ENCODE measurements at places on chromosomes 5 and 9.
A peak's percentile ranks its signal among the peaks of the same experiment; 100 is the strongest.

DNA sequence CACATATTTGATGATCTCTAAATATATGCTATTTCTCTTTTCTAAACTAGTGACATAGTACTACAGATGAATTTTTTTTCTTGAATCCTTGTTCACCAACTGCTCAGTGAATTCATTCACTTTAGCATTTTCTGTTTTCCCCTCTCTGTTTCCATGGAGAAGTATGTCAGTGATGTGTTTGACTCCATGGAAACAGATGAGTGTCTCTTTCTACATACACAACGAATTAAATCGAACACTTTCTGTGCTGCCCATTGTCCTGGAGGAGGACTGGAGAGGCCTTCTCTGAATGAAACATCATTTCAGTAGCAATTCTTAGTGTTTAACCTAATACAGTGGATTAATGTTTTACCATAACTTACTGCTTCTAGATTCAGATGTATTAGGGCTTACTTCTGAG is 9.5 kb downstream of the INVS start:
- no peak for DNase-seq

GRCh38 chr9:135990468-135991429 is 29.6 kb upstream of the UBAC1 start:
- peak; percentile 57 for DNase-seq

- DNase-seq: no peak
These were observed 85.5 kb downstream of the DCP2 start for GRCh38 chr5:113061846-113062780.

DNA sequence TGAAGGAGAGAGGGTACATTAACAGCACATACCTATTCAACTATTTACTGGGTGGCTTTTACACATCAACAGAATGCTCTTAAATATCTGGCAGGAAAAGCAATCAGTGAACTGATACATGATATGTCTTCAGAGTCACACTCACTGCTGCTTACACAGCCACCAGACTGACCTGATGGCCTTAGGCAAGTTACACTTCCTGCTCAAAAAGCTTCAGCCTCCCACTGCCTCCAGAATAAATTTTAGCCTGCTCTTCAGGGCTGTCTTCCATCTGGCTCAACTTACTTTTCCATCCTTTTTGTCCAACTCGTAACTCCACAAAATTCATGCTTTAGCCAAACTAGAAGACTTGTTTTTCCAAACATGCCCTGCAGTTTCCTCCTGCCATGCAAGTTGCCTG is 10.7 kb downstream of the LOX start:
- DNase-seq: no peak

DNA sequence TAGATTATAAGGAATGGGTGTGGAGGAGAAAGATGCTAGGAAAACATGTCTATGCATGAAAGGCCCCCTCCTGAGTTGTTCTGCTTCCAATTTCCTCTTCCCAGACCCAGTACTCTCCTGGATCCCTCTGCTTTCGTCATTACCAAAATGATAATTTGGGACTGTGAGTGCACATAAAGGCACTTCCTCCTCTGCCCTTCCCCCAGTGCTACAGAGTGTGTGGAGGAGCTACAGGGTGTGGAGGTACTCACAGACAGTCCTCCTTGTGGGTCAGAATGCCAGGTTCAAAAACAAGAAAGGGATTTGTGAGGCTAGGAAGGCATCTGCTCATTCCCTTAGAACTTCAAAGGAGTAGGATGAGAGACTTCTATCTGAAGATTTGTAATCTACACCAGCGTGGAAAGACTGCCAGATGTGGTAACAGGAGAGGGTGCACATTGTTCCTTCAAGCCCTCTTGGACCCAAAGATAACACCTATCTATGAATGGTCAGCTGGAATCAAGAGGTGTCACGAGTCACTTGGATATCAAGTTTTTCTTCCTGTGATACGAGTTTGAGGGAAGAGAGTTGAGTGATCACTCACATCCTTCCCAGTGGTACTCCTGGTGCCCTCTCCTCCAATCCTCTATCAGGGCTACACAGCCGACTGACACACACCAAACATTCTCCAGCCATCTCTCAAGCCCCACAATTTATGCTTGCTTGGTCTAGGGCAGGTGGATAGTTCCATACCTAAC is 201.1 kb downstream of the EPB41L4A start:
- DNase-seq: no peak

DNA sequence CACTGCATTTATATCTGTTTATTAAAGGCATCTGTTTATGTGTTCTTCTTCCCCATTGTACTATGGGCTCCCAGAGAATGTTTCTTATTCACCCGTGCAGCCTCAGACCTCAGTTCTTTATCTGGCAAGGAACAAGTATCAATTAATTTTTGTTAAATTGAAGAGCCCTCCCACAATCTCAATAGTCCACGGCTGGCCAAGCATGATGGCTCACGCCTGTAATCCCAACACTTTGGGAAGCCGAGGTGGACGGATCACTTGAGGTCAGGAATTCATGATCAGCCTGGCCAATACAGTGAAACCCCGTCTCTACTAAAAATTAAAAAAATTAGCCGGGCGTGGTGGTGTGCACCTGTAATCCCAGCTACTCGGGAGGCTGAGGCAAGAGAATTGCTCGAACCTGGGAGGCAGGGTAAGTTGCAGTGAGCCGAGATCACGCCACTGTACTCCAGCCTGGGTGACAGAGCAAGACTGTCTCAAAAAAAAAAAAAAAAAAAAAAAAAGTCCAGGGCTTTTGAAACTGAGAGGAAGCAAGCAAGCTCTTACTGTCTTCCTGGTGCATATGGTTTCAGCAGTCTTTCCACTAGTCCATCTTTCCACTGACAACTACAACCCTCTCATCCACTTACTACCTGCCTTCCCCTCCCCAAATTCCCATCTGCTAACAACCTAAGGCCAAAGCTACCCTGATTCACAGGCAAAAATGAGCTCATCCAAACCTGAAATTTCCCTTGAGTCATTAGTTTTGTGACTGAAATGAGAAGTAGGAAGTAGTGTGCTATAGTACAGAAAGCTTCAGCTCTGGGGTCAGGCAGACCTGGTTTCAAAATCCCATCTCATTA is 2.3 kb upstream of the HK3 start:
- no peak for DNase-seq

GRCh38 chr9:91908293-91908623 is 41.8 kb downstream of the ROR2 start:
- DNase-seq: no peak

Measured in T-helper 17 cell (primary cell).